ENCODE measurements at places on chromosomes 1 and 21.

- no peak for DNase-seq
Observed at GRCh38 chr1:36829066-36829465, 205.2 kb downstream of the GRIK3 start.

DNA sequence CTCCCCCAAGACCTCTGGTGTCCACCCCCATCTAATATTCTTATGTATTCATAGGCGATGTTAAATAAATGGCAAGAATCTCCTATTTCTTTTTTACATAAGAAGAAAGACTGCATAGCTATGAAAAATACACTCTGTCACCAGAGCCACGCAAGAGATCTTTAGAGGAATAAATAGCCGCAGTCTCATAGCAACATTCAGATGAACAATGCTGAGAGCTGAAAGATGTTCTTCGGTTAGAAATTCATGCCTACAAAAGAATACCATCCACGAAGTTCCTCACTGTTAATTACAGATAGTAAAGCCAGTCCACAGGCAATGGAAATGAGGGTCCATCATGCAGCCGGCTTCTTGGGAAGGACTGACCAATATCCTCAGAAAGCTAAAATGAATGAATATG is 76.0 kb upstream of the SOD1 start:
- DNase-seq, result no peak

- DNase-seq, result no peak
Observed at GRCh38 chr1:92662048-92662447, 122.9 kb downstream of the EVI5 start.

- DNase-seq, result no peak
Observed at GRCh38 chr1:219405531-219406331, 207.2 kb downstream of the ZC3H11B start.

DNA sequence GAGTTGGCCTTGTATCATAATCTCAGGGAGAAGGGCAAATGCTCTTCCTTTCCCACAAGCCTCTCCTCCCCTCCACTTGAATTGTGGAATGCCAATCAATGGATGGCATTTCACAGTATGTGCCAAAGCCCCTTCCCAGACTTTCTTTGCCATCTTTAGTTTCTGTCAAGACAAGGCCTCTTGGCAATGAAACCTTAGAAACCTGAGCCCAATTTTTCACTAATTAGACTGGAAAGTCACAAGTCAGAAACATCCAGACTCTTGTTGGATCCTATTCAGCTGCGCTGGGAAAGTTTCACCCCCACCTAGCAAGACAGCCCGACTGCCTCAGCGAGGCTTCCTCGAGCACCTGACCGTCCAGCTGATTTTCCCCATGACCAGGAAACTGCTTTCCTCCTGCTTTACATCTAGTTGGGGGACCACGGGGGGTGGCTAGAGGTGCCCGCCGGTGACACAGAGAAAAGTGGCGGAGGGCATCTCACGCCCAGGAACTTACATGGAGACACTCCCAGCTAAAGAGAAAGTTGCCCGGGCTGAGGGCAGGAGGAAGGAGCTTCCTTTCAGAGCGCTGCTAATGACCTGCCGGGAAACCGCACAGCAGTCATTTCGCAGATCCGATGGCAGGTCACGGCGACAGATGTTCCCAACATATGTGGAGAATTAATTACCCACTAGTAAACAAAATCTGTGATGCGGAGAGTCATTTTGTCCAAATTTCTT is 302.6 kb upstream of the RRP15 start:
- DNase-seq, result no peak

DNA sequence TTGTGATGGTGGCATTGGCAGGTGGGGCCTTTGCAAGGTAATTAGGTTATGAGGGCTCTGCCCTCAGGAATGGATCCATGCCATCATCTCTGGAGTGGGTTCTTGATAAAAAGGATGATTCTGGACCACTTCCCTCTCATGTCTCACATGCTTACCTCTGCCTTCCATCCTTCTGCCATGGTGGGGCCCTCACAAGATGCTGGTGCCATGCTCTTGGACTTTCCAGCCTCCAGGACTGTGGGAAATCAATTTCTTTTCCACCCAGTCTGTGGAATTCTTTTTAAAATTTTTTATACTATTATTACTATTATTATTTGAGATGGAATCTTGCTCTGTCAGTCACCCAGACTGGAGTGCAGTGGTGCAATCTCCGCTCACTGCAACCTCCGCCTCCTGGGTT is 57.3 kb downstream of the ACBD3 start:
- no peak for DNase-seq
